Activated T-helper 2 cell treated with anti-CD3 and anti-CD28 coated beads, Interferon-gamma antibody, Interleukin-2, Interleukin-4, amounts not matched to agents 10 μg/mL and 5 μg/mL and 100 μg/mL, durations not matched to agents 14 hours and 24 hours and 36 hours (primary cell): ENCODE measurements at places on chromosomes 5 and 9.

DNA sequence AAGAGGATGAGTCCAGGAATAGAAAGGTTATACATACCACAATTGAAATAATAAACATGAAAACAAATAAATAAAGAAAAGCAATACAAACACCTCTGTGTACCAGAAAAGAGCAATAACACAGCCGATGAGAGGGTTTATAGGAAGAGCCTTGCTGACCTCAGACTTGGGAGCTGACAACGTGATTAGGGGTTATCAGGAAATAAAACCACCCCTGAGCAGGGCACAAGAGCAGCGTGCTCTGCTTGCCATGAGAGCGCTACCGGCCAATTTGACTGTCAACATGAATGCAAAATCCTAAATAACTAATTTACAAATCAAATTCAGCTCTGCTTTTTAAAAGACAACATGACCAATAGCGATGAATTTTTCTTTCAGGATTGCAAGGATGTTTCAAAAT is 2.6 kb upstream of the FREM1 start:
- no peak for DNase-seq
- peaks cover 4% of the 10 kb centered on the region for H3K27me3 ChIP-seq
- H3K27ac ChIP-seq = no peak overlapping the region

DNA sequence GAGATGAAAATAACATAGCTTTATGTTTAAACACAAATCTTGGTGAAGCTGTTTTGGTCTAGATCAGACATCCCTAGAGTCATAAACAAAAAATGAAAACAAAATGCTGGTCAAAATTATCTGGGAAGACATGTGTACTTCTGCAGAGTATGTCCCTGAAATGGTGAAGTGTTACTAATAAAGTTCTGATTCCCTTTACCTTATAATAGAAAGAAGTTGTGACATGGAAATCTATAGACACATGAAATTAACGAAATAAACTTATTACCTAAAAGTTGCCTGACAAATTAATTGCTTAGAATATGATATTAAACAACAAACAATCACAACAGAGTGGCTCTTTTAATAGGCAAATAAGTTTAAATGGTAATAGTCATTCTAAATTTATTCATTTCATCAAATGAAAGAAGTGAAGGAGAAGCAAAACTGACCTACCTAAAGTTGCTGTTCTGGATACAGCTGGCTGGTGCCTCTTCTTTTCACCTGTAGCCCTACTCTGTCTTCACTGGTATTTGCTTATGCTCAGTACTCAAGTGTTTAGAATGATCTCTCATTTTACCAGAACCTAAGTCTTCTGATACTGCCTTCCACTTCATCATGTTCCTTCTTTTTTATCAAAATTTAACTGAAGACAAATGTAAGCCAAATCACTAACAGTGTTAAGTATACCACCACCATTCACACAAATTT is 38.8 kb downstream of the FNIP1 start:
- peaks cover 23% of the 10 kb centered on the region for H3K4me1 ChIP-seq
- no peaks in the 10 kb centered on the region for H3K27me3 ChIP-seq
- H3K36me3 ChIP-seq = peaks cover 34% of the 10 kb centered on the region
- H3K27ac ChIP-seq = no peak overlapping the region
- DNase-seq = no peak

- no peaks in the 10 kb centered on the region for H3K36me3 ChIP-seq
- no peak overlapping the region for H3K27ac ChIP-seq
- H3K4me1 ChIP-seq = peaks cover 4% of the 10 kb centered on the region
- H3K27me3 ChIP-seq = no peaks in the 10 kb centered on the region
- no peak for DNase-seq
These were observed 47.5 kb upstream of the CLK4 start for GRCh38 chr5:178674334-178674733.

DNA sequence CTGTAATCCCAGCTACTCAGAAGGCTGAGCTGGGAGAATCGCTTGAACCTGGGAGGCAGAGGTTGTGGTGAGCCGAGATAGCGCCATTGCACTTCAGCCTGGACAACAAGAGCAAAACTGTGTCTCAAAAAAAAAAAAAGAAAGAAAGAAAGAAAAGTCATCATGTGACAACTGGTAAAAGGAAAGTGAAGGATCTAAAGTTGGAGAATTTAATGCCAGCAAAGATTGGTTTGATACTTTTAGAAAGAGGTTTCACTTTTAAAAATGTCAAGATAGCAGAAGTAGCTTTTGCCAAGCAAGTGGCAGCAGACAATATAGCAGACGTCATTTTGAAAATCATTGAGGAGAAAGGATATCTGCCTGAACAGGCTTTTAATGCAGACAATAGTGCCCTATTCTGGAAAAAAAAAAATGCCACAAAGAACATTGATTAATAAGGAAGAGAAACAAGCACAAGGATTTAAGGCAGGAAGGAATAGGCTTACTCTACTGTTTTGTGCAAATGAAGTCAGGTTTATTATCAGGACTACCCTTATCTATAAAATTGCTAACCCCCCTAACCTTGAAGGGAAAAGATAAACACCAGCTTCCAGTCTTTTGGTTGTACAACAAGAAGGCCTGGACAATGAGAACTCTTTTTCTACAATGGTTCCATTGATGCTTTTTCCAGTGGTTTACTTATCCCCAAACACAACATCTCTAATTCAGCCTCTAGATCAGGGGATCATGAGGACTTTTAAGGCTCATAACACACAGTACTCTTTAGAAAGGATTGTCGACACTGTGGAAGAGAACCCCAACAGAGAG is 12.0 kb downstream of the PKD2L2 start:
- peaks cover 6% of the 10 kb centered on the region for H3K27me3 ChIP-seq
- no peak overlapping the region for H3K27ac ChIP-seq
- H3K4me1 ChIP-seq = peaks cover 4% of the 10 kb centered on the region
- no peak for DNase-seq
- no peak overlapping the region for H3K4me3 ChIP-seq

DNA sequence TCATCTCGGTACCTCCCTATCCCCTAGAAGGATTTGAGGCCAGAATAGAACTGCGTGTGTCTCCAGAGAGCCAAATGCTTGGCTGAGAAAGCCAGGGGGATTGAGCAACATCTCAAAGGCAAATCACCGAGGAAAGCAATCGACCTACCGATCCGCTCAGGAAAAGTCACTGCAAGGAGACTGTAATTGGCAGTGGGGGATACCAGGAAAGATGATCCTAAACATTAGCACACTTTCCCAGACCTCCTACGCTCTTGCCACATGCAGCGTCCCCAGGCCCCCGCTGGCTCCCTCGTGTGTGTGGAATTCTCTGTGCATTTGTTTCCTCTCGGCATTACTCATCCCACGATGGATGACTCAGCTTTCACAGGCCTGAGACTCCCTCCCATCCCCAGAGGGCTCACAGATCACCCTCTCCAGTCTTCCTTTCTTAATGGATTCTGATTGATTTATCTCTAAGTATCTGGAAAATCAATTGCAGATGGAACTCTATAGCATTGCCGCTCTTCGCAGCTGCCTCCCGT is 82.2 kb upstream of the ICE1 start:
- no peaks in the 10 kb centered on the region for H3K27me3 ChIP-seq
- H3K36me3 ChIP-seq = no peaks in the 10 kb centered on the region
- DNase-seq = no peak
- H3K27ac ChIP-seq = no peak overlapping the region
- no peak overlapping the region for H3K4me3 ChIP-seq

DNA sequence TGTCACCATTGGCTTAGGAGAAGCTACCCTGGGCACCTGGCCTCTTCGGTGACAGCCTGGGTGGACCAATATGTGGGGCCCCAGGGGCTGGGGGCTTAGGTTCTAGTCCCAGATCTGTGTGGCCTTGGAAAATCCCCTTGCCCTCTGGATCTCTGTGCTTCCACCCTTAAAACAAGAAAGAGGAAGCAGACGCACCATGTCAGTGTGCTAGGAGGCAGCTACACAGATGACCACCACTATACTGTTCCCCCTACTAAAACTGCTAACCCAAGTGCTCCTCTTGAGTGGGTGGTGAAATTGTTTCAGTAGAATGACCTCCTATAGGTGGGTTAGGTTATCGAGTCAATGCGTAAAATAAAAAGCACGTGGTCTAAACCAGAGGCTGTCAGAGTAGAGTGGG is 31.0 kb downstream of the AFAP1L1 start:
- H3K27me3 ChIP-seq = peaks cover 7% of the 10 kb centered on the region
- DNase-seq = no peak
- no peak overlapping the region for H3K4me3 ChIP-seq
- no peak overlapping the region for H3K27ac ChIP-seq

DNA sequence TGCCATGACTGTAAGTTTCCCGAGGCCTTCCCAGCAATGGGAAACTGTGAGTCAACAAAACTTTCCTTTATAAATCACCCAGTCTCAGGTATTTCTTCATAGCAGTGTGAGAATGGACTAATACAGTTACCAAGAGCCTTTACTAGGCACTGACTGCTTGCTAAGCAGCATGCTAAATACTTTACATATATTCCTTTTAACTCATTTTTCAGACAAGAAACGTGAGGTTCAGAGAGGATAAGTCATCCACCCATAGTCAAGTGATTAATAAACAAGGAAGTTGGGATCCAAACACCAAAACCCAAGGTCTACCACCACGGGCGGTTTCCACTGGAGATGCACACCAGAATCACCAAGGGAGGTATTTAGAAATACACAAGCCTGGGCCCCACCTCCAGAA is 50.8 kb downstream of the GABBR2 start:
- no peak overlapping the region for H3K4me3 ChIP-seq
- DNase-seq = no peak
- H3K4me1 ChIP-seq = no peaks in the 10 kb centered on the region
- H3K27me3 ChIP-seq = peaks cover 9% of the 10 kb centered on the region

- H3K36me3 ChIP-seq = peaks cover 42% of the 10 kb centered on the region
- peak overlapping the region; percentile 91 for H3K27ac ChIP-seq
- peak overlapping the region; percentile 13 for H3K4me3 ChIP-seq
- DNase-seq = peak; percentile 40
- peaks cover 29% of the 10 kb centered on the region for H3K4me1 ChIP-seq
These were observed 33.9 kb downstream of the VLDLR start for GRCh38 chr9:2655411-2655901.
